ENCODE measurements at places on chromosomes 3 and 15.
A peak's percentile ranks its signal among the peaks of the same experiment; 100 is the strongest.

DNA sequence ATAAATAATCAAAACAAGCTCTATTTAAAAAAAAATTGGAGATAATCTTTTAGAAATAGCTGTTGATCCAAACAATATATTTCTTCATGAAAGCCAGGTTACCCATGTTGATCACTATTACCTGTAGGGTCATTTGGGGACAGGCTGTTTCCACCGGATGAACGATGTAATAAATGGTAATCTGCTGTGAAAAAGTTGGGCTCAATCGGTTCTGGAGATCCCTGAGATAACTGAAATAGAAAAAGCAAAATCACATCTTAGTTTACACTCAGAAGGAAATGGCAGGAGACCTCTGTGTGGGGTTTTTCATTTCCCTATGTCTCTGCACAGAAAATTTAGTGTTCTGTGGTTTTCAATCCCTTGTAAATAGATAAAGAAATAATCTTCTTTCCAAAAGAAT is 249.5 kb downstream of the NEK10 start:
- DNase-seq = no peak

DNA sequence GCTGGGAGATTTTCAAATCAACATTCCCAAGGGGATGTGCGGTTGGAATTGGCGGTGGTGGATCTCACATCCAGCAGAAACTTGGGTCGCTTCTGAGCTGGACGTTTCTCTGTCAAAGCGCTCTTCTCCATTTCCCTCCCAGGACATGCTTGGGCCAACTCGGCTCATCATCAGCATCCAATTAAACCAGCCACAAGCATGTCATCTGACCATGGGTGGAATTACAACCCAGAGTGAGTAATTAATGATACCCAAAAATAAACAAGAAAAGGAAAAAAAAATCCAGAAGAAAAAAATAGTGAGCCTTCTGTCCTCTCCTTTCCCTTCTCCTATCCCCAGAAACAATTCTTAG is 111.2 kb downstream of the XXYLT1 start:
- no peak for DNase-seq

DNA sequence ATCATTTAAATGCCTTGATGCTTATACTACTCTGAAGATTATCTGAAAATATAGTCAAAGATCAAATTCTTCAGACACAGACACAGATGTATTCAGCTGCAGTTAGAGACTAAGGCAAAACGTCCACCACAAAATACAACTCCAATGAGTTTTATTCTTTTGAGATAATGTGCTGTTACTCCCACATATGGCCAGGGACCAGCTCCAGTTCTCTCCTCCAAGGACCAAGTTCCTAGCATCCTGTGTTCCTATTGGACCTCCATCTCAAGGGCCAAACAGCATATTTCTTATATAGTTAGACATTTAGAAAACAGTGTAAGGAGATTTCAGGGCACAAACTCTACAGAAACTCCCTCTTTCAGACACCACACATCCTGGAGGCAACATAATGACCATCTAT is 27.1 kb downstream of the IP6K1 start:
- DNase-seq = no peak

GRCh38 chr15:49468481-49468839 is 45.4 kb downstream of the FGF7 start:
- peak; percentile 46 for DNase-seq

- peak; percentile 18 for DNase-seq
Observed at GRCh38 chr3:50303013-50303815, at the start of gene HYAL1. Gene HYAL1, minus strand, starts transcription at chr3:50303574. Its CDS starts 618 bp downstream, at chr3:50302956.

GRCh38 chr15:79629687-79630086 is 197.6 kb downstream of the MINAR1 start:
- DNase-seq = no peak

DNA sequence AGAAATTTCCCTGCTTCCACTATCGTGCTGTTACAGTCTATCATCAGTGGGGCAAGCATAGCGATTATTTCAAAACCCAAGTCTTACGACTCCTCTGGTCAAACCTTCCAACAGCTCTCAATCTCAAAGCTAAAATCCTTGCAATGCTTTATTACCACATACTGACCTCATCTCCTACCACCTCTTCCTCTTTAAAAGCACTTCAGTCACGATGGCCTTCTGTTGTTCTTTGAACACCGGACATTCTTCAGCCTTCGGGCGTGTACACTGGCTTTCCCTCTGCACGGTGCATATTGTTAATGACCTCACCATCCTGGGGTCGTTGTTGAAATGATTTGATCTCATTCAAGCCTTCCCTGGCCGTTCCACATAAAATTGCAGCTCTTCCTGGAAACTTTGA is 31.1 kb downstream of the MAGEL2 start:
- no peak for DNase-seq

GRCh38 chr3:188337232-188337631 is 183.3 kb downstream of the LPP start:
- no peak for DNase-seq

DNA sequence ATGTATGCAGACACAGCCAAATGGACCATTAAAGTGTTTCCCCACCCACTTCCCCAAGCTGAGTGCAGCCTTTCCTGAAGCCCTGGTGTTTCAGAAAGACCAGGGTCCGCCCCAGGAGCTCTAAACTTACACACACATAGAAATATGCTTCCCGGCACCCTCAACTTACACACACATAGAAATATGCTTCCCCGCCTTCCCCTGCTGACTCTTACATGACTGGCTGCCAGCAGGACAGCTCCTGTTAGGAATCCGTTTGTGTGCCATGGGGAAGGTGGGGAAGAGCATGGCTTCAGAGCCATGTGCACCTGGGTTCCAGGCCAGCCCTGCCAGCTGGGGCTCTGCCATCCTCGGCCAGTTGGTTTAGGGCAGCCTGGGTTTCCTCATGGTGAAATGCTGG is 3.6 kb downstream of the CLEC3B start:
- DNase-seq = peak; percentile 47

- no peak for DNase-seq
Observed at GRCh38 chr3:21041621-21042020, 709.4 kb downstream of the ZNF385D start.

DNA sequence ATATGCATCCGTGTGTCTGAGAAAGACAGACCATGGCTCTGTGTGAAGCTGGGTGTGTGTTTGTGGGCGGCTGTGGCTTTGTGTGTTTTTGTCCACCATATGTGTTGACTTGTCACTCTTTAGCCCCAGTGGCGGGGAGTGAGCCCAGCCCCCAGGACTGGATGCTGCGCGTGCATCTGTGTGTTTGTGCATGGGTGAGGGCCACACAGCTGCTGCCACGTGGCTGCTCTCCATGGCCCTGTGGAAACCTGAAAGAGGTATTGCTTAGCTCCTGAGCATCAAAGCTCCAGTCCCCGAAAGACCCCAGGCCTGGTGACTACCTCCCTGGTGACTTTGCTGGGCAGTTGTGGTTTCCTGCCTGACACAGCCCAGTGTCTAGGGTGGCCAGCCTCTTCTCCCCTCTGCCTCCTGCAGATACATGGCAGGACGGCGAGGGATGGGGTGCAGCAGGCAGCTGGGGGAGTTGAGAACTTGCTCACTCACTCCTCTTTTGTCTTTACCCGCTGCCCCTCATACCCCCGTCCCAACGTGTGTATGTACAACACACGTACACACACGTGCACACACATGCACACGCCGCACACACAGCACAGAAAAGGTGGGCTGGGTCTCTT is 6.5 kb downstream of the EPHB3 start:
- DNase-seq = no peak

- peak; percentile 29 for DNase-seq
Observed at GRCh38 chr3:148178503-148178902, 519.2 kb upstream of the AGTR1 start.

- DNase-seq = peak; percentile 70
Observed at GRCh38 chr15:34927726-34928125, 41.8 kb downstream of the AQR start.

- no peak for DNase-seq
Observed at GRCh38 chr15:68561901-68562300, 16.9 kb upstream of the CORO2B start.

GRCh38 chr15:91253605-91254004 is 153.5 kb downstream of the SV2B start:
- DNase-seq = no peak

DNA sequence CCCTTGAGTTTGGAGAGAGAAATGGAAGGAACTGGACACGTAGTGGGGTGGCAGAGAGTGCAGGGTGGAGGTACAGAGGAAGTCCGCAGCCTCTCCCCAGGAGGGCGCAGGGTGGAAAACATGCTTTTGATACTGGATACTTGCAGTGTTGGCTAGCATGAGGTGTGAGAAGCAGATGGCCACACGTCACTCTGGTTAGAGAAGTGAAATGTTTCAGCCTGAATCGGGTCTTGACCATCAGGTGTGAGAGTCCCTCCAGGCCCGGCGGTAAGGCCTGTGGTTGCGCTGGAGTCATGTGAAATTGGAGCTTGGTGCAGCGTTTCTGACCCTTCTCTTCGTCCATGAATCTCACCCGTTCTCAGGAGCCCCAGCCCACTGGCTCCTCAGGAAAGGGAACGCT is 93.1 kb downstream of the GABRG3 start:
- DNase-seq = no peak

- DNase-seq = no peak
Observed at GRCh38 chr3:169110633-169111032, 552.9 kb downstream of the MECOM start.

DNA sequence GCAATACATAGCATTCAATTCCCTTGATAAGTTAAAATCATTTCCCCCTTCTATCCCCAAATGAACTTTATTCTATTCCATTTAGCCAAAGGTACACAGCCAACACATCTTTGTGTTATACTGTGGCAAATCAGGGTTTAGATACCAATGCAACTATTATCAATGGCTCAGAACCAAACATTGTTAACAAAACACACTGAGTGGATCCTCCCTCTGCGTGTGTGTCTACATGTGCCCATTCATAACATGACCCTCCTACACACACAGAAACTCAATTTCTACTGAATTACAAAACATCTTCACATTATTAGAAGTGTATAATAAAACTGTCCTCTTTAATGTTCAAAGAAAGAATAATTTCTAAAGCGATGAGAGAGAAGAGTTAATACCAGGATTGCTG is 1.3 kb downstream of the TTBK2 start:
- peak; percentile 20 for DNase-seq

DNA sequence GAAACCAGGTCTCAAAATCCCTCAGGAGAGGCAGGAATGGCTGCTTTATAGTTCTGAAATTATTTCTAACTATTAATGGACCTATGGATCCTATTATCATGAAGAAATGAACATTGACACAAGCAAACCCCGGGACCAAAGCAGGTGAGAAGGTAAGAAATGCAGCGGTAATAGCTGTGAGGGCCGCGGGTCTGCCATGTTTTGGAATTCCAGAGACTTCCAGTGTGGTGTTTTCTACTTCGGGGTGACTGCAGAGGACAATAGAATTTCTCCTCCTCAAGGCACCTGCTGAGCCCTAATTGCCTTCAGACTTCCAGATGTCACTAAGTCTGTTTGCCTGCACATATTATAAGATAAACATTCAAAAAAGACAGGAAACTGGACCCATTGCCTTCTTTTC is 437.4 kb downstream of the GABRG3 start:
- no peak for DNase-seq

- DNase-seq = no peak
Observed at GRCh38 chr15:64766058-64766457, 9.3 kb downstream of the RBPMS2 start.

DNA sequence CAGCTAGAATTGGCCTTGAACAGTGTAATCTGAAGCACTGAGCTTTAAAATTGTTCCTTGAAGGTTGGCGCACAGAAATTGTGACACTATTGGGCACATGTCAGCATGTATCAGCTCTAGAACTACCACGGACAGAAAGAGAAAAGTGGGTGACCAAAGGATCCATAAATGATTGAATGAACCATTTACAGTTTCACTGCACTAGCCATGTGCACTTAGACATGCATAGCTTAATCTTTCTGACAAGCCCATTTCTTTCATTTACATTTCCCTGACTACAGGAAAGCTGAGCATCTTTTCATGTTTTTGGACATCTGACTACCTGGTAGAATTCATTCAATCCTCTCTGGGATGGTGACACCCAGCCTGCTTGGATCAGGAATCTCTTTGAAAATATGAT is 36.2 kb downstream of the NUDT16 start:
- DNase-seq = no peak

DNA sequence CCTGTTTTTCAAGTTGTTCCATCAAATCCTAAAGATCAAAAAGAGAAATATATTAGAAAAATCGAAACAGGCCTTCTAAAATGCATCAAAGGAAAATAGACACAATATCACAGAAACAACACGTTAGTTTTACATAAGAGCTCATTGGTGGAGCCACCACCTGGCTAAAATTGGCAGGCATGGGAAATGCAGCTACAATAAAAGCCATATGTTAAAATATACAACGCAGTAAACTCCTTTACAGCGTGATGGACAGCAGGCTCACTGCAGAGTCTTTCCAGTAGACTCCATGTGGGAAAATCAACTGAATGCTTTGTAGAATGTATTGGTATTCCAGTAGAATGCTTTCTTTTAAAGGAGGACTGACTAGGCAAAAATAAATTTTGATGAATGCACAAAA is 40.9 kb upstream of the MYO5C start:
- DNase-seq = no peak

GRCh38 chr3:195828762-195829161 is 17.0 kb upstream of the MUC4 start:
- DNase-seq = no peak

DNA sequence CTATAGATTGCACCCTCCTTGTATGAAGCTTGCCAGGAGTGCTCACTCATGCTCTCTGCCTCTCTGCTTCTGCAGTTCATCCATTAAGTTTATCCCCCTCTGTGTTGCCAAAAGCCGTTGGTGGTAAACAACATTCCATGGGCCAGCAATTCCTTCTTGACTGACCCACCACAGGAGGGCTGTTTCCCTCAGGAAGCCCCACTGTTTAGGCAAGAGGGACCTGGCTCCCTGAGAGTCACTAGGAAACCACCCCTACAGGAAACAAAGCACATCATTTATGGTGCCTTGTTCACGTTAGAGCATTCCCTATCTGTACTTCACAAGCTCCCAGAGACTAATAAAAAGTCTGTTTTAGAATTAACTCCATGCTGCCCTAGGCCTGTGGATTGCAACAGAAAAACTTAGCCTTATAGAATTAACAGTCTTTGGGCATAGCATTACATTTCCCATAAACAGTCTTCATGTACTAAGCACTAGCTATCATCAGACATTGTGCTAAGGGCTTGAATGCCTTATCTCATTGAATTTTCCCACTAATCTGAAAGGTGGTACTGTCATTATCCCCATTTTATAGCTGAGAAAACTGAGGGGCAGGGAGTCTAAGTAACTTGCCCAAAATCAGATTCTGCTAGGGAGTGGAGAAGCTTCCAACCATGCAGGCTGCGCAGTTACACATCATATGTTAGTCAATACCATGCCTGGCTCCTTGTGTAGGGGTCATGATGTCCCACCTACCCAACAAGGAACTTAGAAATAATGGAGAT is 149.9 kb downstream of the SHQ1 start:
- no peak for DNase-seq

- peak; percentile 63 for DNase-seq
Observed at GRCh38 chr15:71329497-71330260, 214.4 kb downstream of the THSD4 start.

DNA sequence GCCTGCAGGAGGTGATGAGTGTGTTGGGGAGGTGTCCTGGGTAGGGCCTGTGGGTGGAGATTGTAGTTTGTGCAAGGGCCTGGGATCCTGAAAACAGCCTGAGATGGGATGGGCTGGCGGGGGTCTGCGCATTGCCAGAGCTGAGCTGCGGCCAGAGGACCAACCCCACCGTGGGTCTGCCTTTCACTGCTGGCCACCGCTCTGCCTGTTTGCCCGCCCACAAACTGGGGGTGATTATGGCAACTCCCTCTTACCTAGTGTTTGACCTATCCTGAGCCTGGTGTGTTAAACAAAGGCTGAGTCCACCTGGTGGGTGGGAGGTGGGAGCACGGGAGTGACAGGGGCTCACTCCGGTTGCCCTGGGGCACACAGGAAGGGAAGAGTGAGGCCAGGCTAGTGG is 9.8 kb downstream of the ABTB1 start:
- DNase-seq = no peak

- DNase-seq = no peak
Observed at GRCh38 chr3:106438887-106439286, 570.1 kb upstream of the CBLB start.

Data from bronchial epithelial cell (primary cell).